PC-9 (cell line): ENCODE measurements at places on chromosomes 2 and 18. TPM values are rescaled to one million over a fixed set of nuclear protein-coding genes. Genes with fewer than 3 reads are reported as not detected.

Gene KCTD1
- 20.5 and 20.7 TPM in 2 replicates for total RNA-seq

Gene EVA1A
- 10.8 and 18.2 TPM in 2 replicates for total RNA-seq

Gene HOXD8
- total RNA-seq: 0.39 and 0.50 TPM in 2 replicates

Gene DSG2
- total RNA-seq: 66.0 and 90.1 TPM in 2 replicates

Gene LRRTM1
- total RNA-seq: not detected in 2 replicates

Gene ACTG2
- total RNA-seq: not detected in 2 replicates

Gene TSN
- total RNA-seq: 69.8 and 70.4 TPM in 2 replicates

Gene DNAJC5G
- not detected in 2 replicates for total RNA-seq

Gene CRACDL
- 29.6 and 33.7 TPM in 2 replicates for total RNA-seq

Gene TMEM200C
- total RNA-seq: not detected in 2 replicates

Gene TFCP2L1
- 4.6 and 7.0 TPM in 2 replicates for total RNA-seq

Gene FAM228B
- total RNA-seq: 16.8 and 20.7 TPM in 2 replicates

Gene PTMA
- 1,200 and 1,260 TPM in 2 replicates for total RNA-seq

Gene SERPINB12
- not detected in 2 replicates for total RNA-seq

Gene SCYGR8
- total RNA-seq: not detected in 2 replicates

Gene SPP2
- total RNA-seq: not detected in 2 replicates

Gene LYPD1
- total RNA-seq: 5.1 and 10.3 TPM in 2 replicates

Gene ACTR1B
- total RNA-seq: 49.9 and 83.5 TPM in 2 replicates

Gene MC2R
- total RNA-seq: not detected in 2 replicates

Gene LBX2
- total RNA-seq: 0.76 and 2.0 TPM in 2 replicates

Gene MSH6
- total RNA-seq: 105 and 123 TPM in 2 replicates

Gene GAREM1
- total RNA-seq: 6.1 and 10.2 TPM in 2 replicates

Gene SRD5A2
- not detected in 2 replicates for total RNA-seq

Gene FKBP1B
- total RNA-seq: 4.5 and 4.6 TPM in 2 replicates

Gene SCYGR4
- not detected in 2 replicates for total RNA-seq

Gene DAW1
- total RNA-seq: 1.8 and 2.8 TPM in 2 replicates

Gene ANKMY1
- total RNA-seq: 85.7 and 94.8 TPM in 2 replicates
